ENCODE measurements at places on chromosomes 13 and 19.

GRCh38 chr13:99496184-99497142 is 4.8 kb upstream of the TM9SF2 start:
- DNase-seq = peak; percentile 42

DNA sequence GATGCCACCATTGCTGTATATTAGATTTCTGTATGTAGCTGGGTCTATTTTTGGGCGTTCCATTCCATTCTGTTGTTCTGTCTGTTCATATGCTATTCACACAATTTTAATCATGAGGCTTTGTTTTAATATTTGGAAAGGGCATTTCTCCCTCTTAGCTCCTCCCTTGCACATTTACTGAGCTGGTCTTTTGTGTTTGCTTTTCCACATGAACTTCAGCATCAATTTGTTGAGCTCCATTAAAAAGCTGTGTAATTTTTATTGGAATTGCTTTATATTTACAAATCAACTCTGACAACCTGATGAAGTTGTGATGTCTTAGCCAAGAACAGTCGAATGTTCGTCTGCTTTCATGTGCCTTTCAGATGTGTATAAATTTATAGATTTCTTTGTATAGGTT is 14.0 kb downstream of the WASF3 start:
- DNase-seq = no peak

DNA sequence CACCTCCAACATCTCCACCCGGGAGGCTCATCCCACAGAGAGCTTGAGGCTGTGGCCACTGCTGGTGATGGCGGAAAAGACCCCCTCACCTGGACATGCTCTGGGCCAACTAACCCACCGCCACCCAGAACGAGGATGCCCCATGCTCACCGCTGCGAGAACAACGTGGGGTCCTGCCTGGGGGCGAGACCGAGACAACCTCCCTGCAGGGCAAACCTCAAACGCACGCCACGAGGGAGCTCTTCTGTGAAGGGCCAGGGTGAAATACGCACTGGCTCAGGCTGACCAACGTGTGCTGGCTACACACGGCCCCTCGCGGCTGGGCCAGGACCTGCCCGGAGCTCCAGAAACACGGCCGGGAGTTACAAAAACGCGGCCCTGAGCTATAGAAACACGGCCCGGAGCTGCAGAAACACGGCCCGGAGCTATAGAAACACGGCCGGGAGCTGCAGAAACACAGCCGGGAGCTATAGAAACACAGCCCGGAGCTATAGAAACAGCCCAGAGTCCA is 19.0 kb upstream of the PLPP2 start:
- no peak for DNase-seq

DNA sequence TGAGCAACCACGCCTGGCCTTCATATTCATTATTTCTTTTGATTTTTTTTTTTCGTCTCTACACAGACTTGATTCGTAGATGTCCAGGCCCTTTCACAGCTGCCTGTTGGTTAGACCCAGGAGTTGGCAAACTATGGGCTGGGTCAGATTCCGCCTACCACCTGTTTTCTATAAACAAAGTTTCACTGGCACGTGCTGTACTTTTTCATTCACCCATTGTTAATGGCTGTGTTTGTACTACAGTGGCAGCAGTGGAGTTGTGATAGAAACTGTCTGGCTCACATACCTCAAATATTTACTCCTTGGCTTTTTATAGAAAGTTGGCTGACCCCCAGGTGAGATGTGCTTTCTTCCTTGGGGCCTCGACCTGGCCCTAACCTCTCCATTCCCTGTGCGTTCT is 72.9 kb upstream of the TEX29 start:
- DNase-seq = no peak

DNA sequence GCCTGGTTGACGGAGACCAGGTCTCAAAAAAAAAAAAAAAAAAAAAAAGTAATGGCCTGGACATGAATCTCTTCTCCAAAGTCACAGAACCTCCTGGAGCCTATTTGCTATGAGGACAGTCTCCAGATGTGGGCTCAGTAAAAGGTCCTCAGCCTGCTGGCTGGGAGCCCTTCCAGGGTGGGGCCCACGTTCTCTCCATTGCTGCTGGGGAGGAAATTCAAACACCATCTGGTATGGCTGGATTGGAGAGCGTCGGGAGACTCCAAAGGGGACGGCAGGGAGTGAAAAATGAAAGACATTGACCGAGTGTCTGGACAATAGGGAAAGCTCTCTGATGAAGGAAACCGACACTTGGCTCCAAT is 1.3 kb upstream of the PBX4 start:
- DNase-seq = no peak

- no peak for DNase-seq
Measured at GRCh38 chr19:2381148-2381820, 21.2 kb downstream of the TMPRSS9 start.

DNA sequence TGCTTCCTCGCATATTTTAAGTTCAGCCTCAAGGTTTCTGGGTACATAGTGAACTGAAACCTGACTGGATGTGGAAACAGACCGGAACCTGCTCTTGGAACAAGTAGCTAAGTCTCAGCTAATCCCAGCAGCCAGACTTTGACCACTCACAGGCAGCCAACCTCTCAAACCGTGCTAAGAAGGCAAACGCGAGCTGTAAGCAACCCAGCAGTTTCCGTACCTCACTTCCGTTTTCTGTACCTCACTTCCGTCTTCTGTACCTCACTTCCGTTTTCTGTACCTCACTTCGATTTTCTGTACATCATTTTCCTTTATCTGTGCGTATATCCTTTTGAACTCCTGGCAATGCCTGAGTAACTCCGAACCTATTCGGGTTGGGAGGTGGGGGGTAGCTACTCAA is 96.8 kb downstream of the SUCLA2 start:
- no peak for DNase-seq

DNA sequence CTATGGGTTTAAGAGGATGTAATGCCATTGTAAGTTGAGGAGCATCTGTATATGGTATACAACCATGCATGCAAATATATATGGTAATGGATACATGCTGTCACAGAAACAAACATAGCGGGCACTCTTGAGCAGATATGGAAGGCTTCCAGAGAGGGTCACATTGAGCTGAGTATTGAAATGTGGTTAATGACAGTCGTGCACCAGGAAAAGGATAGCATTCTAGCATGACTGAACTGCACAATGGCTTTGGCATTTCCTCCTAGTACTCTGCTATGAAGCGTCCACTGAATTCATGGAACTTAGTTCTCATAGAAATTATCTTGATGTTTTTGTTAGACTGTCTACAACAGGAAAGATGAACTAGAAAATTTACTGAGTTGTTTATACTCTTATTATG is 25.2 kb downstream of the DGKH start:
- DNase-seq = no peak

DNA sequence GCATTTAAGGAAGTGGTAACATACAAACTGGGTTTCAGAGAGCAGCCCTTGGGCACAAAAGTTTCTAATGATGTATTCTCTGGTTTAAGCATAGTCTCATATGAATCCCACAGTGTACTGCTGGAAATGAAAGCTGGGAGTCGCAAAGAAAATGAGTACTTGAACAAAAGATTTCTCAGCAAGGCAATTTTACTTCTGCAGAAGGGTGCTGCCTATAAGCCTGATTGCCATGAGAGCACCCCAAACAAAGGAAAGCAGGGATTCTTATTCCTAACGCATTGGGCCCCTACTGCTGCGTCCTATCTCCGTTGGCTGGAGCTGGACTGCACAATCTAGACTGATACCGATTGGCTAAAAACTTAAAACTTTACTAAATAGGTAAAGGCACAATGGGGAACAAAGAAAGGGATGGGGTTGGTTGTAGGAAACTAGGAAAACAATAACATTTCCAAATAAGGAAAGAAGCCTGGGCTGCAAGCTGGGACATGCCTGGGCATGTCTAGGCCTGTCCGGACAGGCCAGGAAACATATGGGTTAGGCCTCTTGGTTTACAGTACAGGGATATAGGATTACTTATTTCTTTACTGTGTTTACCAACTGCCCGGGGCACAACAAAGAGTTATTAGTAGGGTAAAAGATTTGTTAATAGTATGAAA is 27.4 kb upstream of the VN1R4 start:
- DNase-seq = no peak

DNA sequence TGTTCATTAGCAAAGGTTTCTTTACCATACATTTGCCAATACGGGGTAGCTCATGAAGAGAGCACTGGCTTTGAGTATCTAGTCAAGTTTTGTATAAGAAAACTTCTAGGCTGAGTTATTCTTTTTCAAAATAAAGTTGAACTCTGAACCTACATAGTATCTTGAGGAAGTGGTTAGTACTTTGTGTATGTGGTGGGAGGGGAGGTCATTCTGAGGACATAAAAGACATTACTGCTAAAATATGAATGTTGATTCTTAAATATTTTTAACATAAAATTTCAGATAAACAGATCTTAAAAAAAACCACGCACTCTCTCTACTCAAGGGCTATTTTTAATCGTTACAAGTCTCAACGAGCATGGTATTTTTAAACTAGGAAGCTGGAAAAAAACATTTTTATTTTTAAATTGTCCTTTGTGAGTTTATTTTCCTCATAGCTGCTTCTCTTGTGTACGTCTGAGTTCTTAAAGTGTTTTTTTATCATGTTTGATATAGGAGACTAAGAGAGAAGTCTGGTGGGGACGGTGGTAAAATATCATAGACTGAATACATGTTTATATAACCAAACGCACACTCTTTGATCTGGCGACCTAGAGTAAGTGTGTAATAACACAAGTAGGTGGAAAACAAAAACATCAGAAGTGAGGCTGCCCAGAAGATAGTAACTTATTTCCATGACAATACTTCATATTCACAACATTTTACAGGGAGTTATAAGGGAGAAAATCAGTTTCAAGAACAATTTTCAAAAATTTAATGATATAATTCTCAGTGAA is 118.0 kb upstream of the POSTN start:
- no peak for DNase-seq

DNA sequence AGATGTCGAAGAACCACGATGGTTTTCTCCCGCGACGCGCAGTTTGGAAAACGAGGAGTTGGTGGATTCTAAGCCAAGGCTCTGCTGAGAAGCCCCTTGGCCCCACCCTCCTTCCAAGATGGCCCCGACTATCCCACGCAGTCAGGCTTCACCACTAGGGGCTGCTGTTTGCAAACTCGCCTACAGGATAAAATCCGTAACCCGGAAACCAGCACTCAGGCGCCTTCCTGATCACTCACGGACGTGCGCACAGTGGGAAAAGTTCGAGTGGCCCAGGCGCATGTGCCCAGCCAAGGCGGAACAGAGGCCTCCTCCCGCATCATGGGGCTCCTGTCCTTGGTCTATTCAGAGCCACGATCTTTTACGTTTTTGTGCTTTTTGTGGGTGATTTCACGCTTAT is 19.2 kb upstream of the UQCR11 start:
- DNase-seq = peak; percentile 36

DNA sequence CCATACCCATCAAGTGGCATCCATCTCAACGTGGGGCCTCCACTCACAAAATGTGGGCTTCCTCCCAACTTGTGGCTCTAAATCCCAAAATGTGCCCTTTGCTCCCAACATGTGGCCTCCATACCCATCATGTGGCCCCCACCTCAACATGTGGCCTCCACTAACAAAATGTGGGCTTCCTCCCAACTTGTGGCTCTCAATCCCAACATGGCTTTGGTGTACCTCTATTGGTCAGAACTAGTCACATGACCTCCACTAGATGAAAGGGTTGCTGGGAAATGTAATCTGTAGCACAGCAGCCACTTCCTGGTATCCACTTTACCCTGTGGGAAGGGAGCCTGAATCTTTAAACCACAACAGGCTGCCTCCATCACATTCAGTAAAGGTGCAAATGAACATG is 10.1 kb upstream of the ACER1 start:
- no peak for DNase-seq

- no peak for DNase-seq
Measured at GRCh38 chr19:18921593-18921992, 2.1 kb downstream of the DDX49 start.

All from activated T-cell treated with anti-CD3 and anti-CD28 coated beads for 1 hour (primary cell).